ENCODE measurements at places on chromosomes 13 and 19.

GRCh38 chr13:29497137-29497654 lies 98.3 kb downstream of the SLC7A1 start:
- DNase-seq: no peak

GRCh38 chr13:111153977-111154332 lies 38.8 kb downstream of the ARHGEF7 start:
- peak; percentile 45 for DNase-seq

- peak; percentile 48 for DNase-seq
Measured at GRCh38 chr19:31533114-31533513, 183.9 kb upstream of the TSHZ3 start.

- no peak for DNase-seq
Measured at GRCh38 chr13:70366720-70367119, 258.5 kb upstream of the KLHL1 start.

DNA sequence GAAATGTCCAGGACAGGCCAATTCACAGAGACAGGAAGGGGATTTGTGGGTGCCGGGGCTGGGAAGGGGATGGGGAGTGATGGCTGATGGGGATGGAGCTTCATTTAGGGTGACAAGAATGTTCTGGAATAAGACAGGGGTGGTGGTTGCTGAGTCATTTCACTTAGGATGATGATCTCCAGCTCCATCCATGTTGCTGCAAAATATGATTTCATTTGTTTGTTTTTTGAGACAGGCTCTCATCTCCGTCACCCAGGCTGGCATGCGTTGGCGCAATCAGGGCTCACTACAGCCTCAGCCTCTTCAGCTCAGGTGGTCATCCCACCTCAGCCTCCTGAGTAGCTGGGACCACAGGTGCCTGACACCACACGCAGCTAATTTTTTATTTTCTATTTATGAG lies 3.1 kb upstream of the JSRP1 start:
- DNase-seq: no peak

GRCh38 chr19:38545596-38545995 lies 72.2 kb downstream of the MAP4K1 start:
- no peak for DNase-seq

DNA sequence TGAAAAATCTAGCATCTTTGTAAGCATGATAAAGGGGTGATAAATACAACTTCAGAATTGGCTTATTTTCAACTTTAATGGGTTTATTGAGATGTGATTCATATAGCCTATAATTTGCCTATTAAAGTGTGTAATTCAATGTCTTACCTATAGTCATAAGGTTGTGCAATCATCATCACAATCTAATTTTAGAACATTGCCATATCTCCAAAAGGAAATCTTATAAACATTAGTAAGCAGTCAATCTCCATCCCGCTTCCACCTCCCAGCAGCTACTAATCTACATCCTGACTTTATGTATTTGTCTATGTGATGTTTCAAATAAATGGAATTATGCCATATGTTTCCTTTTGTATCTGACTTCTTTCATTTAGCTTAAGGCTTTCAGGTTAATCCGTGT lies 145.2 kb upstream of the KLHL1 start:
- DNase-seq: no peak

GRCh38 chr13:32013181-32013580 lies 18.4 kb upstream of the FRY start:
- no peak for DNase-seq

DNA sequence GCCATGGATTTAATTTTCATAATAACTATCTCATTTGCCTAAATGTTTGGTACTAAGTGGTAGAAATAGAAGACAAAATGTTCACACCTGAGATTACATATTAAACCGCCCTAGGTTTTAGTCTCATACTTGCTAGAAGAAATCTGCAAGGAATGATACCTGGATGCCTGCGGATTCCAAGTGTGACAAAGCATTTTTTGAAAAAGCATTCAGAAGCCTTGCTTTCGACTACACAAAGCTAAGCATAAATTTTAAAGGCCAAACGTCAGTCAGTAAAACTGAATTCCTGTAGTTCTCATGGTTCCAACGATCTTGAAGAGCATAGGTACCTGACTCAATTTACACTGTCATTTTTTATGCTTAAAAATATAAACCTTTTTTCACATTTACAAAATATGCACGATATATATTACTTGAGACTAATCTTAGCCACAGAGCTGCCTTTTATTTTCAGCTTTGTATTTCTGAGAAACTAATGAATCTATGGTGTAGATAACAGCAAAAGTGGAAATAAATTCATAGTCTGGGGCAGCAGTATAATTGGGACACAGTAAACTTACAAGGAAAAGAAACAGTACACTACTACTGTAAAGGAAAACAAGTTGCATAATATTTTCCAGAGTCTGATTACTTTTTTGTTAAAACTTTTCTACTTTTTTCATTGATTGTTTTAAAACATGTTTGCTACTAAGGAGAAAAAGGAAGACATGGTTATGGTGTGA lies 1.2 kb upstream of the LRRC63 start:
- no peak for DNase-seq

GRCh38 chr13:61110732-61111131 lies 304.9 kb downstream of the PCDH20 start:
- DNase-seq: peak; percentile 10
